ENCODE measurements at places on chromosomes 6 and 20.

DNA sequence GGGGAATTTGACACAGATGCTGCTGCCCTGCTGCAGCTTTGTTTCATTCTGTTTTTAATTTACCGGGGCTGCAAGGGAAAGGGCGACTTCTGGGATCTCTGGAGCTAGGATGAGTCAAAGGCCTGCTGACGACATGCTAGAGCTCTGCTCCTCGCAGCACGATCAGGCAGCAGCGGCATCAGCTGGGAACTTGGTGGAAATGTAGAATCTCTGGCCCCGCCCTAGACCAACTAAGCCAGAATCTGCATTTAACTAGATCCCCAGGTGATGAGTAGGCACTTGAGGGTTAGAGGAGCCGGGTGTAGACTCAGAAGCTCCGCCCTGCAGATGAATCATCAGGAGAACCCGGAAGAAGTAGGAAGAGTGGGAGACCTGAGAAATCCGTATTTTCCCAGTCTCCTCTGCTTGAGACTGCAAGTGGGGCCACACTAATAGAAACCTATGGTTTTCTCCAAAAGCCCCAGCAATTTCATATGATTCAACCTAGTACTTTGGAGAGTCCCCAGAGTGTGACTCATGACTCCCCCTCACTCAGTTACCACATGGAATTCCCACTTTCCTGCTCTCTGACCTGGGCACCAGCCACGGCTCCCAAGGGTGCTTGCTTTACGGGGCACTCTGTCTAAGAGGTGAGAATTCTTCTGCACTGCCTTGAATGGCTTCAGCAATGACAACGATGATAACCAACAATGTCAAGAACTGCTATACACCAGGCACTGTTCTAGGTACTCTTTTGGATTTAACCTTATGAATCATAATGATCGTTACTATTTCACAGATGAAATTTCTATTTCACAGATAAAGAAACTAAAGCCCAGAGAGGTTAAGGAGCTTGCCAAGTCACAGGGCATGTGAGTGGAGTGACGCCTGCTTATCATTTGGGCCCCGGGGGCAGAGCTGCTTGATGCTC is 18.1 kb downstream of the TUBB2B start:
- DNase-seq = peak; percentile 46

GRCh38 chr6:35698858-35699257 is 10.1 kb upstream of the FKBP5 start:
- no peak for DNase-seq

DNA sequence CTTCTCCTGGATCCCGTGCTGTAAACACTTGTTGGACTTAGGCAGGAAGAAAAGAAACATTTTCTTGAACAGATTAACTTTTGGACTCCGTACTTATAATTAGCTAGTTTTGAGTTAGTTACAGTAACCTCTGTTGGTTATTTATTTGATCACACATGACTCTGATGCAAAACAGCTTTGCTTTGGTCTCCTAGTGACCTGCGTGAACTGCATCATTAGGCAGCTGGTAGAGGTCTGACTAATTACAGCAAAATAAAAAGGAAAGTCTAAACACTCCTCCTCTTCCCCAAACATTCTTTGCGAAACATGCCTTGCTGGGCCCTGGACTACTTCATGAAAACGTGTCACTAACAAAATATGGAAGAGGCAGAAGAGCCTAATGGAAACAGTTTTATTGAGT is 61.1 kb upstream of the ZFP64 start:
- DNase-seq = no peak

DNA sequence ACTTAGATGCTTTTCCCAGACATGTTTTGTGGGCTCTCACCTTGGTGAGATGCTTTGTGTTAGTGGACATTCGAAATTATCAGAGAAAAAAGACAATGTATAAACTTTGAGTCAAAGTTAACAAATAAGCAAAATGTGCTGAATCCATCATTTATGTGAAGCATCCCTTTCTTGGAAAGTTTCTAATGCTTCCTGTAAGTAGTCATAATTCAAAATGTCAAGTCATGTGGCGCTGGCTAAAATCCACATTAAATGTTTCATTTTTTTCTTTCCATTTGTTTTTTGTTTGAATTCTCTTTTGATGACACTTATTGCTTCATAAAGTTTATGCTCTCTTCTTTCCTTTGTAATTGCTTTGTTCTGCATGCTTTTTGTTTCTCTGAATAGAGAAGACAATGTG is 107.2 kb upstream of the CENPW start:
- no peak for DNase-seq

GRCh38 chr6:137389150-137389704 is 105.0 kb downstream of the OLIG3 start:
- DNase-seq = peak; percentile 71

- DNase-seq = no peak
These were observed 530.1 kb downstream of the HAO1 start for GRCh38 chr20:7410150-7410549.

- no peak for DNase-seq
These were observed 12.1 kb upstream of the TAB2 start for GRCh38 chr6:149305372-149305771.

DNA sequence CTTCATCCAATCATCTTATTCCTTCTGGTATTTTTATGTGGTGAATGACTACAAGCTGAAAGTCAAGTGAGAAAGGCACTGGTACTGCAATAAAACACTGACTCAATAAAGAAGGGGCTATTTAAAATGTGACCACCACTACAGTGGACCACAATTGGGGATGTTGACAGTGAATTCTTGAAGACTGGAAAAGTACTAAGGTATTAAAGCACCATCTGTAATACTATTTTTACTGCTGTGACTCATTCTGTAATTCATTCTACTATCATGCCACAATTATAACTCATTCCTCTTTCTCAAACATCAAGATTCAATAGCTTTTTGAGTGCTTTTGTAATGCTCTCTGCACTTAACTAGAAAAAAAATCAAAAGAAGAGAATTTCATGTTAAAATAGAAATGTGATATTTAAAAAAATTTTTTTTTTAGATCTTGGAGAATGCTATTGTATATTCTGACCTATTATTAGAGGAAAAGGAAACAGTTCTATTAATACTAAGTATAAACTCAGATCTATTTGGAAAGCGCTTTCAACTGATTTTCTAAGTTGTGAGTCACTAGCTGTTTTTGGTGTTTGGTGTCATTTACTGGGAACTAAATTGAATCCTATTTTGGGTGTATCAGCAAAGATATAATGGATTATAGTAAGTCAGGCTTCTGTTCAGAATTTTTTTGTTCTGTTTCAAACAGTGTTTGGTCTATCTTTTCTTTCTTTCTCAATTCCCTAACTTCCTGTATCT is 104.7 kb upstream of the TMEM170B start:
- DNase-seq = no peak

DNA sequence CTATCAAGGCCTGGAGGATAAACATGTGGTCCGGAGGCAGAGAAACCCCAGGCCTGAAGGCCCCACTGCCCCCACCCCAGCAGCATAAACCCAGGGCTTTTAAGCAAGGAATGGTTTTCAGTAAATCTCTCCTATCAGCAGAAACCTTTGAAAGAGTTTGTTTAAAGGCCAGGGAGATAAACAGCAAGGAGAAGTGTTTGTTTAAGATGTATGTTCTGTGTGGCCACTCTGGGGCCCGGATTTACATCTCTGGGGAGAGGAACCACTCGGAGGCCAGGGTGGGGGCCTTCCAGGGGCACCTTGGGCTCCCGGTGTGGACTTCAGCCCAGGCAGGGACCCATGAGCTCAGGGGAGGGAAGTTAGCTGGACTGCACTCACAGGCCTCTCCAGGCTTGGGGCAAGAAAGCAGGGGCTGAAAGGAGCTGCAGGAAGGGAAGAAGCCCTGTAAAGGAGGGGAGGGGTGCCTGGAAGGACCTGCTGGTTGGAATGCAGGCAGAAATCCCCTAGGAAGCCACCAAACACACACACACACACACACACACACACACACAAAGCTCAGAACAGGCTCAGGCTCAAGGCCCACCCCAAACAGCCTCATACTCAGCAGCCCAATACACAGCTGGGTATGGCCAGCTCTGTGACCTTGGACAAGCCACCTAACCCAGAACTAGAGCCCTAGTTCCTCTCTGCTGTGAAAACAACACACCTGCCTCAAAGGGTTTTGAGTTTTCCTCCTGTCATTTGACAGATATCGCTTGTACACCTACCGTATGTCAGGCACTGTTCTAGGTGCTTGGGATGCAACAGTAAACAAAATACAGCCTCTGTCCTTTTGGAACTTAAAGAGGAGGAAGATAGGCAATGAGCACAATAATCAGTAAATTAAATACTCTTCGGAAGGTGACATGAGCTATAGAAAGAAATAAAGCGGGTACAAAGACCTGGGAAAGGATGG is 26.2 kb upstream of the FOXP4 start:
- no peak for DNase-seq

DNA sequence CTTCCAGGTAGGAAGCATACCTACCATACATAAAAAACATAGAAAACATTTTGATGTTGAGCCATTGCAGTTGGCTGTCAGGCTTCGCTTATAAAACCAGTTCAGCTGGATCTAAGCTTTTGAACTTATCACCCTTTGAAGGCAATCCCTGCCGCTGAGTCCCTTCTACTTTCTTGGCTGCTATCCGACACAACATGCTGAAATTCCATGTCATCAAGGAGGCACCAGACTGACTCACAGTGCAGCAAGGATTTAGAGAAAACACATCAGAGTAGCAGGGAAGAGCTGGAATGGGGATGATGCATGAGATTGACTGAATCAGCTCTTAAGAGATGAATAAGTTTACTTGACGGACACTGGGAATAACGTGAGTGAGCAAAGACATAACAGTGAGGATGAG is 135.0 kb upstream of the MAN1A1 start:
- no peak for DNase-seq

DNA sequence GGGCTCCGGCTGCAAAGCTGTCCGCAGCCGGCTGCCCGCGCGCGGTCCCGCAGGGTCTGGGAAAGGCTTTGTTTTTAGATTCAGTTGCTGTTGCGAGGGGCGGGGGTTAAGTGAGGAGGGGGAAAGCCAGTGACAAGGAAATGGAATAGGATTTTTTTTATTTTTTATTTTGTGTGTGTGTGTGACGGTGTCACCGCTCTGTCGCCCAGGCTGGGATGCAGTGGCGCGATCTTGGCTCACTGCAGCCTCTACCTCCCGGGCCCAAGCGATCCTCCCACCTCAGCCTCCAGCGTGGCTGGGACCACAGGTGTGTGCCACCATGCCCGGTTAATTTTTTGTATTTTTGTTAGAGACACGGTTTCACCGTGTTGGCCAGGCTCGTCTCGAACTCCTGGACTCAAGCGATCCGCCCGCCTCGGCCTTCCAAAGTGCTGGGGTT is 615 bp upstream of the UBE2J1 start:
- no peak for DNase-seq

- peak; percentile 62 for DNase-seq
These were observed 36.7 kb upstream of the AAR2 start for GRCh38 chr20:36199345-36200257.

DNA sequence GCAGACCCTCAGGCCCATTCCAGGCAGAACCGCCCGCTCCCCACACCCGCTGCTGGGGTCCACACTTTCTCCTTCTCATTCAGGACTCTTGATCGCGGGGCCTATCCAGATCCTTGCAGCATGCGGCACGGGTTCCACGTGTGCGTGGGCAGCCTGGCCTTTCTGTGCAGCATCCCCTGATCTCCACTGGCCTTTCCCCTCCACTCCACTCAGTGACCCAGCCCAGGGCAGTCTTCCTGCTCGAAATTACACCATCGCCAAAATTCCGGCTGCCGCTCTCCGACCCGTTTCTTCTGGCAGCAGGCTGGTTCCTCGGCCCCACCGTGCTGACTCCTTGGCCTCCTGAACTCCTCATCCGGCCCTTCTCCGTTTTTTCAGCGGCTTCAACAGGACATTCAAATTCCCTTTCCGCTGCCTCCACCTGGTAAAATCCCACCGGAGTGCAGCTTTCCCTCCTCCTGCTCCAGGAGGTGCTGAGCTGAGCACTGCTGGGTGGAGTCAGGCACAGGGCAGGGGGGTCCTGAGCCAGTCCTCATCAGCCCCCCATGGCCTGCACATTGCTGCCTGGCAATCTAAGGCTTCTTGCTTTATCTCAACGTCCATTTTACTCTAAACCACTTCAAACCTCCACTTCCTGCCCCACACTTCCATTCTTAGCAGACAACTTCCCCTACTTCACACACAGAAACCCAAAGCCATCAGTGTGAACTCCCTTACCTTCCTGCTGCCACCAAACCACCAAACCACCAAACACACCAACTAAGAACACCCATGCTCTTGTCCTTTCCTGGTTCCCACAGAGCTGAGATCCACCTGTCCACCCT is 9.0 kb downstream of the SFT2D1 start:
- no peak for DNase-seq

GRCh38 chr6:157264701-157265100 is 58.6 kb downstream of the TMEM242 start:
- no peak for DNase-seq

GRCh38 chr6:120771019-120771418 is 563.3 kb downstream of the TBC1D32 start:
- no peak for DNase-seq

DNA sequence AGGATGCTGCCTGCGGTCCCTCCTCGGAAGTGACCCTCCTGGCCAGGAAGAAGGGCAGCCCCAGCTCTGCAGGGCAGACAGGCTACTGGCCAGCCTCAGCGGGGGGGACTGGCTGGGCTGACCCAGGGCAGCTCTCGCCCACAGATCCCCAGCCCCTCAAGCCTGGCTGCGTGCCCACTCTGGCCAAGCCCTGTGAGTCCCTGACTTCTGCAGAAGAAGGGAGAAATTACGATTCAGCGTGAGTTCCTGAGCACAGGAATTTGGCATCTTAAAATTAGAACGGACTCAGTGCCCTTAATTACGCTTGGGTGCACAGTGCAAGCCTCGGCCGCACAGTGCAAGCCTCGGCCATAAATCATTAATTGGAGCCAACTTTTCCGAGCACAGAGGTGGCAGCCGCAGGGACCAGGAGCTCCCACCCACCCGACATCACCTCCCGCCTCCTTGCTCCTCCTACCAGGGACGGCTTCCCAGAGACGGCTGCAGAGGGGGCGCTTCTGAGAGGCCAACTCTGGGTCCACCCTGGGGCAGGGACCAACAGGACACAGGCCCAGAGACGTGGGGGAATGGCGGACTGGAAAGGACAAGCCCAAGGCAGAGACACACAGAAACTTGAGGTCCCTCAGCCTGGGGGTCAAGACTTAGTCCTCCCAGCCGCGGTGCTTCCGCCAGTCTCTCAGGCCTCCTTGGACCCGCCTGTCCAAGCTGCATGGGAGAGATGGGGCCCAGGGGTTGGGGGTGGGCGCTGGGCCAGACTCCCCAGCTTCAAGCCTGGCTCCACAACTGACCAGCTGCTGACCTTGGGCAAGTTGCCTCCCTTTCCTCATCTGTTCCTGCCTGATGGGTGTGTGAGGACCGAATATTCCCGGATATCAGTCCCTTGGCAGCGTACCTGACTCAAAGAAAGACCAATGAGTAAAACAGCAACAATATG is 165.4 kb downstream of the TAF4 start:
- DNase-seq = no peak

Data from stimulated activated CD4-positive, alpha-beta T cell treated with anti-CD3 and anti-CD28 coated beads, Interleukin-4, amount 100 ng/mL, for 4 hours (primary cell).